CD4-positive, alpha-beta T cell treated with Interleukin-17A for 1 hour (primary cell): ENCODE measurements at places on chromosomes 1 and 21.

DNA sequence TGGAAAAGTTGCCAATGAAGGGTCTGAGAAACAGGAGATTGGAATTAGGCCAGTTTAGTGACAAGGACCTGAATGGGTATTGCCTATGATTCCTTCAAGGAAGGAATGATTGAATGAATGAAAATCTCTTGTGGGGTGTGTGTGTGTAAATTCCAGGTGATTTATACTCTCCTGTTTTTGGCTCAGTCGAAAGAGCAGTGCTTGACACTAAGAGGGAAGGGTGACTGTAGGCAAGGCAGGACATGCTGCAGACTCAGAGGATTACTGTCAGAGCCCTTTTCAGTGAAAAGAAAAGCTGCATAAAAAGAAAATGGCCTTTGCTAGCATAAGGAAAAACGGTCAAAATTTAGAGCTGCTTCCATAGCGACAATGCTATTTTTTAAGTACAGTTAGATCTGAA lies 30.1 kb downstream of the C1orf21 start:
- no peak for DNase-seq

GRCh38 chr1:22729400-22729773 lies 18.7 kb downstream of the EPHB2 start:
- DNase-seq, result no peak

- DNase-seq, result no peak
These were observed 82.9 kb downstream of the SSBP3 start for GRCh38 chr1:54323324-54323739.

- DNase-seq, result no peak
These were observed 42.9 kb downstream of the BATF3 start for GRCh38 chr1:212656730-212657129.

- no peak for DNase-seq
These were observed 11.6 kb downstream of the ARHGEF2 start for GRCh38 chr1:155966750-155967149.

DNA sequence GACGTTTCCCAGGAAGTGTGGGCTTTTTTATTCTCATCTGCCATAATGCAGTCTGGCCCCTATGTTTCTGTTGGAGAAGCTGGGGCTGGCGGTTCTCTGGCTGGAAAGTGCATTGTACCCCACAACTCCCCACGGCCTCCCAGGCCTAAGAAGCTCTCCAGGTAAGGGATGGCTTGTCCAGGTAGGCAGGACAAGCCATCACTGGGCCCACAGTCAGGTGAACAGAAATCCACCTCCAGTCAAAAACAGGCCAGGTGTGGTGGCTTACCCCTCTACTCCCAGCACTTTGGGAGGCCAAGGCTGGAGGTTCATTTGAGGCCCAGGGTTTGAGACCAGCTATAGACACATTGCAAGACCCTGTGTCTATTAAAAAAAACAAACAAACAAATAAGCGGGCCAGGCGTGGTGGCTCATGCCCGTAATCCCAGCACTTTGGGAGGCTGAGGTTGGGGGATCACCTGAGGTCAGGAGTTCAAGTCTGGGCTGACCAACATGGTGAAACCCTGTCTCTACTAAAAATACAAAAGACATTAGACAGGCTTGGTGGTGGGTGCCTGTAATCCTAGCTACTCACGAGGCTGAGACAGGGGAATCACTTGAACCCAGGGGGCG lies 3.1 kb upstream of the WNT9A start:
- no peak for DNase-seq

GRCh38 chr1:224092111-224092510 lies 21.8 kb upstream of the FBXO28 start:
- no peak for DNase-seq

GRCh38 chr1:218205721-218206120 lies 79.4 kb upstream of the RRP15 start:
- DNase-seq, result no peak

- no peak for DNase-seq
These were observed 281.8 kb downstream of the GPATCH2 start for GRCh38 chr1:217348960-217349664.

DNA sequence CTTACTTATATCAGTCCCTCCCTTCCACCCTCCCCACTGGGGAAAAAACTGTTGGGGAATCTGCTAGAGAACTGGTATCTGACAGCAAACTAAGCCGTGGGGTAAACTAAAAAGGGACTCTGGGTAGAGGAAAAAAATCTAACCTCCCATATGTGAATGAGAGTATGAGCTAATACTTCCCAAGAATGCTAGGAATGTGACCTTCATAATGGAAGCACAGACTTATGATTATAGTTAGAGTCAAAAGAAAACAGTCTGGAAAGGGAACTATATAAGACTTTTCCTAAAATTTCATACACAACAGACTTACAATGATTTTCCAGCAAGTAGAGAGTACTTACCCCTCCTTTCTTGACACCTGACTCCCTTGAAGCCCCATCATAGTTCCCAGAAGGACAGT lies 23.0 kb upstream of the RBBP5 start:
- DNase-seq, result no peak

GRCh38 chr1:205532026-205532898 lies 27.8 kb downstream of the CDK18 start:
- DNase-seq, result no peak

DNA sequence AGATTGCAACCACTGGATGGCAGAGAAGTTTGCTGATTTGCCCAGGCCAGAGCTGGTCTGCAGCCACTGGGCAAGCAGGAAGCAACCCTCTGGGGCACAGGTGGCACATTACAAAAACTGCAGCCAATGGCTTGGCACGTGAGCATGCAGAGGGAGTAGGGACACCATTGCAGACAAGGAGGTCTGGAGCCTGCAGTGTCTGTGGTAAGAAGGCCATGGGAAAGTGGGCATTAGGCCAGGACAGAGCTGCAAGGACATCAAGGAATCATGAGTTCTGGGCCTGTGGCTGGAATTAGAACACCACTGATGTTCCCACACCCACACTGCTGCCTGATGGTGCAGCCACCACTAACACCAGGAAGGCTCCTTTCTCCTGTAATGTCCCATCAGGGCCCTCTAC lies 113.0 kb downstream of the TSEN15 start:
- no peak for DNase-seq

DNA sequence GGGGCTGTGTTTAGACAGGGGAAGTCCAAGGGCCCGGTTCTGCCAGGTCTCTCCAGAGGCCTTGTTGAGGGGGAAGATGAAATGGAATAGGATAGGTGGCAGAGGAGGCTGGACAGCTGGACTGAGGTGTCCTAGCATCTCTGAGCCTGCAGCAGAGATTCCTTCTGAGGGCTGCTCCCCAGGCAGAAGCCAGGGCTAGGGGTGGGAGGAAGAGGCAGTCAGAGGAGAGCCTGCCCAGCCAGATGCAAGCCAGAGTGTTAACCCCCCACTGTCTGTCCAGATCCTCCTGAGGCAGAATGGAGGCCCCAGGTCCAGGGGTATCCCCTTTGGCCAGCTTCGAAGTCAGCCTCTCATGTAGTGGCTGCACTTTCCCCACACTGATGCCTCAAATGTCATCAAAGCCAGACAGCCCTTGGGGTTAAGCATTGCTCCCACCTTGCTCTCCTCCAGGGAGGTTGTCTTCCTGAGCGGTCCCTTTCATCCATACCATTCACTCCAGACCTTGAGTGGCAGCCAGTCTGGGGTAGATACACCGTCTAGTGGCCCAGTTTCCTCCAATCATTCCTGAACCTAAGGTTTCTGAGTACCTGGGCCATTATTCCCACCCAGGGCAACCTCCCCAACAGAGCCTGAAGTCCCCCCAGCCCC lies 1.7 kb downstream of the CSF1 start:
- DNase-seq, result no peak

- DNase-seq, result no peak
These were observed 26.2 kb downstream of the GRHL3 start for GRCh38 chr1:24345334-24345733.

- no peak for DNase-seq
These were observed 151.6 kb upstream of the UBE2U start for GRCh38 chr1:64051796-64052195.

- DNase-seq, result no peak
These were observed 29.2 kb downstream of the HSPA13 start for GRCh38 chr21:14353726-14354125.

DNA sequence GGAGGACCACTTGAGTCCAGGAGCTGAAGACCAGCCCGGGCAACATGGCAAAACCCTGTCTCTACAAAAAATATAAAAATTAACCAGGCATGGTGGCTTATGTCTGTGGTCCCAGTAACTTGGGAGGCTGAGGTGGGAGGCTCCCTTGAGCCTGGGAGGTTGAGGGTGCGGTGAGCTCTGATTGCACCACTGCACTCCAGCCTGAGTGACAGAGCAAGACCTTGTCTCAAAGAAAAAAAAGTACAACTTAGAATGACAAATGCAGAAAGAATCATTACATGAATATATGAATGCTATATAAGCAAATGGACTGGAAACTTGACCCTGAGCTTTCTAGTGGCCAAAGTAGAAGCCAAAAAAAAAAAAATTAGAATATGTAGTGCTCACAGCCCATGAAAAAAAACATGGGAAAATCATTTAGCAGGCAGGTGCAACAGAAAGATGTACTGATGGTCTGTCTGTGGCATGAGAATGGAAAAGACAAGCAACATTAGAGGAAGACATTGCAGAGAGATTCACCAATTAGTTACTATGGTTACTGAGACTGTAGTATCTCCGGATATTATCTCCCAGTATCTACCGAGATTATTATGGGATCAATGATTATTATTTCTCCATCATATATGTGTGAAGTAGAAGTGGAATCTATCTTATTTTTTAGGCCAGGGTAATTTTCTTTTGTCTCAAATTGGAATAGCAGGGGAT lies 19.2 kb downstream of the ELAPOR1 start:
- no peak for DNase-seq
